ENCODE measurements at places on chromosomes 4 and X.

- DNase-seq: no peak
These were observed 20.6 kb upstream of the FTHL17 start for GRCh38 chrX:31092476-31092875.

- peak; percentile 65 for DNase-seq
These were observed 593.4 kb downstream of the GABRG1 start for GRCh38 chr4:45530498-45530897.

GRCh38 chr4:158796370-158797140, 27.7 kb downstream of the FNIP2 start:
- DNase-seq: no peak

GRCh38 chr4:68871809-68872642, 56.2 kb downstream of the UGT2B10 start:
- DNase-seq: no peak

DNA sequence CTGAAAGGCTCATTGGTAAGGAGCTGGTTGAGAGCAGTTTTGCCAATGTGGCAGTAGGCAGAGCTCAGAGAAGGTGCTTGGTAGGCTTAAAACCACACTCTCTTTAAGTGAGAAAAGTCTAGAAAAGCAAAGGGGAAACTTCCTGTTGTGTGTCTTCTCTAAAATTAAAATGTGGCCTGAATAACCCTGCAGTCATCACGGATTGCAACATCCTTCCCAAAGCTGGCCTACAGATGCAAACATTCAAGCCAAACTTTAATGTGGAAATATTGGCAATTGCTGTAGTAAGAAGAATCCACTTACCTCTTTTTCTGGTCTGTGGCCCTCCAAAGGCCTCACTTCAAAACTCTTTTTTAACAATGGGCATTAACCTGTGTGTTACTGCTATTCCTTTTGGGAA, 348.5 kb downstream of the OPHN1 start:
- DNase-seq: no peak

DNA sequence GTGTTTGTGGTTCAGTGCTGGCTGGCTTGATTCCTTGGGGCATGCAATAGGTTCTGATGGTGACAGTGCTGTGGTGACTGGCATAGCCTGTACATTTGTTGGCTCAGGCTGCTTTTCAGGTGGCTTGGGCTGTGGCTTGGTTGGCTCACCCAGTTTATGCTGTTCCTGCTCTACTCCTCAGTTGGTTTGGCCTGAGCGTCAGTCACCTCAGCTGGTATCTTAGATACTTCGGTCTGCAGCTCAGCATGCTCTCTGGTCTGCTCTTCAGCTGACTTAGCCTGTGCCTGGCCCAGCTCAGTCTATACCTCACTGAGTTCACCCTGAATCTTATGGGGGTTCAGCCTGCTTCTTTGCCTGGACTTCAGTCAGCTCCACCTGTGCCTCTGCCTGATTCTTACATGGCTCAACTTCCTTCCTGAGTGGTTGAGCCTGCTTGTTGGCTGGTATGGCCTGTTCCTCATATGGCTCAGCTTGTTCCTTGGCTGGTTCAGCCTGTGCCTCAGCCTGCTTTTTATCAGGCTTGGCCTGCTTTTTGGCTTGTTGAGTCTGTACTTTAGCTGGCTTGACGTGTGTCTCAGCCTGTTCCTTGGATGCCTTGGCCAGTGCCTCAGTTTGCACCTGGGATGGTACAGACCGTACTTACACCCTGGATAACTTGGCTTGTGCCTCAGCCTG, 170.6 kb downstream of the MSN start:
- DNase-seq: no peak

GRCh38 chr4:25161593-25161950, 1.3 kb upstream of the SEPSECS start:
- peak; percentile 23 for DNase-seq
